NCI-H1436 (cell line): ENCODE measurements at places on chromosomes 12 and 14.

- DNase-seq = no peak
Observed at GRCh38 chr12:28242496-28243309, 52.4 kb downstream of the CCDC91 start.

- DNase-seq = no peak
Observed at GRCh38 chr12:127516467-127516866, 750.5 kb upstream of the TMEM132C start.

GRCh38 chr12:19302100-19302640, 137.1 kb upstream of the AEBP2 start:
- no peak for DNase-seq

DNA sequence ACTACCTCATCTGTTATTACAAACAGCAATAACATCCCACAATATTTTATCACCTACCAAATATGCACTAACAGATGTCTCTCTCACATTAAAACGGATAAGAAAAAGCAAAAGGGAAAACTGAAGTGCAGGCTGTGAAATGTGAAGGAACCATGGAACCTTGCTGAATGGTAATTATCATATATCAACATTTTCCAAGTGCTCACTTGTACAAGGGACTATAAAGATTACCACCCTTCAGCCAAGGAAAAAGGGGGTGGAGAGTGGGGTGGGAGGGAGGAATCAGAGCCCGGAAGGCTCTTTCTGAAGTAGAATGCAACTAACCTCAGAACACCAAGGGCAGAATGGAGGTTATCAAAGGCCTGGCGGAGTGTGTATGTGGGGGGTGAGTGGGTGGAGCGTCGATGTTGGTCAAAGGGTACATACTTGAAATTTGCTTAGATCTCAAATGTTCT, 1.2 kb downstream of the SNX6 start:
- no peak for DNase-seq

DNA sequence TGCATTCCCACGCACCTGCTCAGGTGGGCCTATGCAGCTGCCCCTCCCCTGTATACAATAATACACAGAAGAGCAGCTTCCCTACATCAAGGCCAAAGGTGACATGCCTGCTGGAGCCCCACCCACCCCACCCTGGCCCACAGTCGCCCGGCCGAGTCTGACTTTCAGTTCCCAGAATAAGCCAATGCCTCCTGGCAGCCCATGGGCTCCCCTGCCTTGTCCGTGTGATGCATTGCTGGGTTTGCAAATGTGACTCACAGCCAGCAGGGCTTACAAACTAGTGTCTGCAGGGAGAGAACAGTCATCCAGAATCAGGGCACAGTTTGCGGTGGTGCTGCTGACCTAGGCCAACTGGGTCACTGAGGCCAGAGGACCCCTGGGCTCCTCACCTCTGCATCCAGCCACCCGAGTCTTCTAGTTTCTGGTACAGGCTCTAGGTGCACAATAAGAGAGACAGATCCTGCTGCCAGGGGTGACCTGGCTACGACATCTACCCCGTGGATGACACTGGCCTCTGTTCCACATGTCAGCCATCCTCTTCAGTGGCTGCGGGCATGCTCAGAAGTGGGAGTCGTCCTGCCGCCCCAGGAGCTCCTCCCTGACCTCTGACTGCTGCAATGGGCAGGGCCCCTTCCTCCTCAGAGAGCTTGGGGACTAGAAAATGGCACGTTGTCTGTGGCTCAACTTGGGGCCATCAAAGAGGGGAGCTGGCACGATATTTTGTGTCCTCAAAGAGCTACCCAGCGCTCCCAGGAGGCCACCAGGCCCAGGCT, 84.5 kb downstream of the CHGA start:
- DNase-seq = no peak

- no peak for DNase-seq
Observed at GRCh38 chr14:62269204-62269603, 507.0 kb downstream of the SNAPC1 start.

- no peak for DNase-seq
Observed at GRCh38 chr12:52005903-52006703, 643 bp upstream of the TAMALIN start.

DNA sequence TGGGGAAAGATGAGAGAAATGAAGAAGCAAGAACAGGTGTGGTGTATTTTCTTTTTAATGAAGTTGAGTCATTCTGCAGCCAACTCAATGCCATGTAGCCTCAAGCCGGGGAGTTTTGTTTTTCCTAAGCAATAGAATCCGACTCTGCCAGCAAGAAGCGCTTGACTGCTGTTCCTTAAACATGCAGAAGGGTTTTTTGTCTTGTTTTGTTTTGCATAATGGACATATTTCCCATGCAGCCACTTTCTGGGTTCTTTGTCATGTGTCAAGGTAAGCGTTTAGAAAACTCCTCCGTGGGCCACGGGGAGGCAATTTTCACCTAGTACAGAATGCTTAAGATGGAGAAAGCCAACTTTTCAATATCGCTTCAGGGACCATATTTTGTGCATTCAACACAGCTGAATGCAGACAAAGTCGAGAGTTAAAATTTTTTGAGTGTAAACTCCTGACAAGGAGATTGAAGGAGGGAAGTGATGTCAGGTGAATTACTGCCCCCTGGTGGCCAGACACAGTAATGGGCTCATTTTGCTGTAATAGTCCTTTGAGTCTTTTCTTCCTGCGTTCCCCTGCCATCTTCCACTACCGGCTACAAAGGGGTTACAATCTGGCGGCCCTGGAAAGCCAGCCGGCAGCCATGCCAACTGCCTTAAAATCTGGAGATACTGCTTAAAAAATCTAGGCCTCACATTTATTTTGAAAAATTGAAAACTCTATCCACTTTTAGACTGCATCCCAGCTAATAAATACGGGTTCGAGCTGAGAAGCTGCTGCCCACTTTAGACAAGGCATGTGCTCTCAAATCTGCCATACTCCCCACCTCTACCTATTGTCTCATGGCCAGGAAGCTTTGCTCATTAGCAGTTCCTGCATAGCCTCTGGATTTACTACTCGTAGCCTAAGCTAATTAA, 3.2 kb upstream of the FICD start:
- DNase-seq = peak; percentile 66

- no peak for DNase-seq
Observed at GRCh38 chr12:87163122-87163521, 866.1 kb downstream of the C12orf50 start.

DNA sequence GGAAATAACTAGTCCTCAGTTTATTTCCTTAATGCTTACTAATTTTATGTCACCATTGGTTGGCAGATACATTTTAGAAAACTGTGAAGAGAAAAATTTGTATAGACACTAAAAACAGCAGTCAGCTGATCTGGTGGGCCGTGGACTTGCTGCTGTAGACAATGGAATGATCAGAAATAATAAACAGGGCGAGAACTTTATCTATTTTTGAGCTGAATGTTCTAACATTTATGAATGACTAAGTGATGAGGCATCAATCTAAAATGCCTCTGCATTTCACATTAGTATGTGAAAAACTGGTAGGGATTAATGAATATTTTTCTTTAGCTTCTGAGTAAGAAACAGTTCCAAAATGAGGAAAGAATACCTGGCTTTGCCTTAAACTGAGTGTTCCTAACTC, 24.8 kb upstream of the PKP2 start:
- no peak for DNase-seq

DNA sequence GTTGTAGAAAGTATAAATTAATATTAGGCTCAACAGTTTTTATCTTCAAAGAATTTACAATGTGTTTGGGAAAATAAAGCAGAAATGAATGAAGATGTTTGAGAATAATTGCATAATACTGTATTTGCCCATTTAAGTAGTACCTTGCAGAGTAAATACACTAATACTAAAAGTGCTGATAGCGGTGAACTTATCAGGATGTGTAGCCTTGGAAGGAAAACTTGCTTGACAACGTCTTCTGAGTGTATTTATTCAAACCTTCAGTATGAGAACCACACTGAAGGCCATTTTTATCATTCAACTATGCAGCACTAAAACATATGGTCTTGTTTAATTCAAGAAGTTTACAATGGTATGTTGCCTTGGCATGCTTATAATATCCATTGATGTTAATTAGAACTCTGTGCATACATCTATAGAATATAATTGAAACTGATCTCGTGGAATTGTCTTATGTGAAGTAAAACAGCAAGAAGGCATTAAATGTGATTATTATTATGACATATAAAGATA, 41.3 kb downstream of the MSRB3 start:
- DNase-seq = no peak

DNA sequence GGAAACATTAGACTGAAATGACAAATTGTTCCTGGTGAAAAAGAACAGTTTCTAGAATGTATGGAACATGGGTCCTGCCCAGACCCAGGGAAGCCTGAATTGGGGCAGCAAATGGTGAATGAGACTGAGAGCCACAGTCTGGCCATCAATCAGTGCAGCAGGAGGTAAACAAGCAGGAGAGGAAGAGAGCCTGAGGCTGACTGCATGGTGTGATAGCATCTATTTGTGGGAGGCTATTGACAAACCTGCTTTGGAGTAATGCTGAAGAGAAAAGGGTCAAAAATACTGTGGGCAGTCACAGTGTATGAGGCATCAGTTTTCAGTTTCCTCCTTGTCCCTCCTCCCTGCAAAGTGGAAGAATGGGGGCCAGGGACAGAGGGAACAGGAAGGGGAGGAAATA, 136.8 kb downstream of the ANKS1B start:
- DNase-seq = no peak
